ENCODE measurements at places on chromosomes 2 and 18. TPM values are rescaled to one million over a fixed set of nuclear protein-coding genes. Genes with fewer than 3 reads are reported as not detected.
A peak's percentile ranks its signal among the peaks of the same experiment; 100 is the strongest.

The MAP2 gene
- 14.7 TPM for total RNA-seq

The FHOD3 gene
- 15.6 TPM for total RNA-seq

The LIPG gene
- not detected for total RNA-seq

The FAM110C gene
- total RNA-seq, result 0.39 TPM

The DSC1 gene
- total RNA-seq, result not detected

The CCDC74B gene
- total RNA-seq, result 26.6 TPM

The HMSD gene
- total RNA-seq, result 0.63 TPM

The RALB gene
- 39.8 TPM for total RNA-seq

The GCKR gene
- not detected for total RNA-seq

The ABCG5 gene
- not detected for total RNA-seq

The RGPD3 gene
- 0.30 TPM for total RNA-seq

The AAK1 gene
- 29.2 TPM for total RNA-seq

The FER1L5 gene
- 0.60 TPM for total RNA-seq

The PKDCC gene
- 202 TPM for total RNA-seq

The CRYGD gene
- not detected for total RNA-seq

The CGREF1 gene
- 9.8 TPM for total RNA-seq

- DNase-seq, result no peak
Observed at GRCh38 chr2:206240327-206240726, 34.1 kb upstream of the ZDBF2 start.

DNA sequence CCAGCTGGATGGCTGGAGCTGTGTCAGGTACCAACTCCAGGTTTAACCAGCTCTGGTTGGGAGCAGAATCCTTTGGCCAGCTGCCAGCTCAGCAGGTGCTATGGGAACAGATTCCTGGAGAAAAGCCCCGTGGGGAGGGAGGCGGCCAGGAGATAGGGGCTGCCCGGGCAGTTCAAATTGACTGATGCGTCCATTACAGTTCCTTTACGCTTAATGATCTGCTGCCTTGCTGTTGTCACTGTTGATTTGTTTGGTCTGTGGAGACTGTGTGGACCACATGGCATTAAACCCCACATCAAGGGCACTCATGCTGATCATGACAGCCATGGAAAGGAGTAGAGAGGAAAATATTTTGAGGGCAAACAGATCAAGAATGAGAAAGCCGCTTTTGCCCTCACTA, 200.0 kb downstream of the TSN start:
- no peak for DNase-seq

GRCh38 chr2:52336951-52337350, 1305.0 kb upstream of the NRXN1 start:
- DNase-seq, result no peak

DNA sequence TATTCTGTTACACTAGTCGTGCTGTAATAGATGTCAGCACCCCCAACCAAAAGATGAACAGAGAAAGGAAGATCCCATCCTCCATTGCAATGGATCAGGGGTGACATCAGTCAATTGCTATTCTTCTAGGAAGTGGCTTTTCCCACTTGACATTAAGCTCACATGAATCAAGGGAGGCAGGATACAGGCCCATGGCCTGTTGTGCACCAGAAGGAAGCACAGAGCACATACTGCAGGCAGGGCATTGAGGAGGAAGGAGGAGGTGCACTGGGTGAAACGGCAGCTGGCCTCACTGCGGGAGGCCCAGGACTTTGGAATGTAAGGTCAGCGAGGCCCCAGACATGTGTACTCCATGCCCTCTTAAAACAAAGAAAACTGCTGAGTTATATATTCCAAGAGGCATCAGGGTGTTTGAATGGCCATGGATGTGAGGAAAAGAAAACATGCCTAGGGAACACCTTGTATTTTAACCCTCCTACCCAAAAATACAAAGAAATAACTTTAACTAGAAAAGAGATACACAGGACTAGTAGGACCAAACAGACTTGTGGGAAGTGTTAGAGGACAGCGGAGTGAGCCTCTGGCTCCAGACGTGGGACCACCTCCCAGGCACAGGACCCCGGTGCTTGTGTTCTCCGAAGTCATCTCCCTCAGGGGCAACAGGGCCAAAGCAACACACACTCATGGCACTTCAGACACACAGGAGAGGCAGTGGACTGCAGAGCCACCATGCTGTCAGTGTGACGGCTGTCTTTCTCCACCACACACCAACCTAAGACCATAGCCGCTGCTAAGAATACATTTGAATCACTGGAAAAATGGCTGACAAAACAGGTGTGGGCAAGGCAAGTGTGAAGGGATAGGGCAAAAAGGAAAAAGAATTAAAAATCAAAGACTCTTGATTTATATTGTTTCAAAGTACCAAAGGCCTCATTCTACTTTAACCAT, 51.4 kb upstream of the RIOK3 start:
- no peak for DNase-seq

- peak; percentile 73 for DNase-seq
Observed at GRCh38 chr2:131093006-131093695, at the start of gene FAM168B. TSS of gene FAM168B (minus strand) at chr2:131093460. CDS start at chr2:131082646, 10,814 bp downstream.

GRCh38 chr18:35917043-35917442, 55.4 kb upstream of the RMP24 start:
- no peak for DNase-seq

DNA sequence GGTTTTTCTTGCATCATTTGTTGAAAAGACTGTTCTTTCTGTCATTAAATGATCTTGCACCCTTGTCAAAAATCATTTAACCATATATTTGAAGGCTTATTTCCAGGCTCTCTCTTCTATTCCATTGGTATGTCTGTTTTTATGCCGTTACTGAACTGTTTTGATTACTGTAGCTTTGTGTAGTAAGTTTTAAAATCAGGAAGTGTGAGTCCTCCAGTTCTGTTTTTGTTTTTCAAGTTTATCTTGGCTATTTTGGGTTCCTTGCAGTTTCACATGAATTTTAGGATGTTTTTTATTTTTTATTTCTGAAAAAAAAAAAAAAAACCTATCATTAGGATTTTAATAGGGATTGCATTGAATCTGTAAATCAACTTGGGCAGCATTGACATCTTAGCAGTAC, 39.0 kb downstream of the SLC39A10 start:
- no peak for DNase-seq

DNA sequence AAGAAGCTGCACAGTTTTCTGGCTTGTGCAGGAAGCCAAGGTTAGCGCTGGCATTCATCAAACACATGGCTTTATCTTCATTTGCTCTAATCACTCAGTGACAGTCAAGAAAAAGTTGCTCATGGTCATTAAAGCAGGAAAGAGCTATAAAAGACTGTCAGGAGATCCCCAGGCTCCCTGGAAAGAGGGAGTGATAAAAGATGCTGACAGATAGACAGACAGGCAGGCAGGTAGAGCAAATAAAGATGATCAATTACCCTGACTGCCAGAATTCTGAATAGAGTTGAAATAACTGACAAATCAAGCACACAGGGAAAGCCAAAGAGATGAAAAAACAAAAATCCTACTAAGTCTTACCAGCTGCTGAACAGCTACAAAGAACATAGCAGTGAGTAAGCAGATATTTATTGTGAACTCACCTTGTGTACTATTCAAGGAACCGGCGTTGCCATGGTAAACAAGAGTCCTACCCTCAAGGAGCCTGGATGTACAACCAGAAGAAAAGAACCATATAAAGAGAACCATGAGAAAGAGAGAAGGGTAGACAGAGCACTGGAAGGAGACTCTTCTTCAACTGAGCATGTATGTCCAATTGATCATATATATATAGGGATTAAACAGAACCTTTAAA, 68.0 kb downstream of the RNF152 start:
- no peak for DNase-seq

- DNase-seq, result no peak
Observed at GRCh38 chr2:26407526-26407925, 5.8 kb downstream of the DRC1 start.

GRCh38 chr2:181886192-181886591, 5.3 kb upstream of the ITPRID2 start:
- no peak for DNase-seq

DNA sequence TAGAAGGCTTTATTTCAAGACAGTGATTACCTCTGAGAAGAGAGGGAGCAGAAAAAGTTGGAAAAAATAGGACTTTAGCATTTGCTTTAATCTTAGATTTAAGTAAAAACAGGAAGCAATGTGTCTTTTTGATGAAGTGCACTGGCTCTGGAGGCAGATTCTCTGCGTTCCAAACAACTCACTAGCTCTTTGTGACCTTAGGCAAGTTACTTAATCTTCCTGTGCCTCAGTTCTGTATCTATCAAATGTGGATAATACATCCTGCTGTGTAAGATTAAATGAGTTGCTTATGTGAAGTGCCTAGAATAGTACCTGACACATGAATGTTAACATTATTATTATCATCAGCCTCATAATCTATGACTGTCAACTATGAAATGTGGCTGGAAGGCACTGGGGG, 42.3 kb downstream of the RPRD1A start:
- DNase-seq, result no peak

DNA sequence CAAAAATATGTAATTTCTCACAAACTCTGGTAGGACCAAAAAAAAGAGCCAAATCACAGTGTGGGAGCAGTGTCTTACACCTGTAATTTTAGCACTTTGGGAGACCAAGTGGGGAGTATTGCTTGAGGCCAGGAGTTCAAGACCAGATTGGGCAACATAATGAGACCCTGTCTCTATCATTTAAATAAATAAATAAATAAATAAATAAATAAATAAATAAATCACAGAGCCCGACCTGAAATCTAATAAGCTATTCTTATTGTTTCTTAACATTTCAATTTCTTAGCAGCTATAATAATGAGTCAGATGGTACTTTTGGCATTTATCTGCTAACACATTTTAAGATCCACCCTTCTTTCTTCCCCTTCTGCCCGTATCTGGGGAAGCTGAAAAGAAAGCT, 1229.6 kb downstream of the SUCLG1 start:
- no peak for DNase-seq

- no peak for DNase-seq
Observed at GRCh38 chr2:186503827-186504606, 18.0 kb downstream of the ZC3H15 start.

DNA sequence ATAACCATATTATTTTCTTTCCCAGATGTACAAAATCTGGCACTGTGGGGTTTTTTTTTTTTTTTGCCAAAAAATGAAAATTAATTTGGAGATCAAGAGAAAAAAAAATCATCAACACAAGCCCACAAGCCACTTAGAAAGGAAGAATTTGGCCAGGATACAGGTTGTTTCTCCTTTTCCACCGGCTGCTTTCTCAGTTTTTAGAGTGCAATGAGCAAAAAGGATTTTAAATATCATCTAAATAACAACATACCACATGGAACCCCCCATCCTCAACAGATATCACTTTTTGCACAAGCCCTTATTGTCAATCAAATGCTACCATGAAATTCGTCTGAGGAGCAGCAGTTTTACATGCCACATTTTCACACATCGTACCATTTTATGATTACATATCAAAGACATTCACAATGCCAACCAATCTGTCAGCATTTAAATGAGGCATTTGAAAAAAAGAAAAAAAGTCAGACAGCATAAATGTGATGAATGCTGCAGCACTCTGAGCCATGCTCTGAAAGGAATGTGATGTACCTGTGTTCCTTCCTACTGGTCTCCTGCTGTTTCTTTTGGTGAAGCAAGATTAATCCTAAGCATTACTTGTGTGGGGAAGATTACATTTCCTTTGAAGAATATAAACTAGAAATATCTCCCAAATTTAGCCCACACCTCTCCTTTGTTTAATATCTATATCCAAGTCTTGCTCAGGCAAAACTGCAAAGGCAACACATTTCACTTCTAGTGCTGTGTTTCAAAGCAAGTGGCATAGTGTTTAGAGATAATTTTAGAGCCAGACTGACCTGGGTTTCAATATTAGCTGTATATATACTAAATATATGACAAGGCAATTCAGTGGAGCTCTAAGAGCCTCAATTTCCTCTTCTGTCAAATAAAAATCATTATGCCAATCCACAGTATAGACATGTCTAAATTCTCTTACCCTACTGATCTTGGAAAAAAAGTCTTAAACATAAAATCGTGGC, 391.3 kb downstream of the CMPK2 start:
- no peak for DNase-seq

DNA sequence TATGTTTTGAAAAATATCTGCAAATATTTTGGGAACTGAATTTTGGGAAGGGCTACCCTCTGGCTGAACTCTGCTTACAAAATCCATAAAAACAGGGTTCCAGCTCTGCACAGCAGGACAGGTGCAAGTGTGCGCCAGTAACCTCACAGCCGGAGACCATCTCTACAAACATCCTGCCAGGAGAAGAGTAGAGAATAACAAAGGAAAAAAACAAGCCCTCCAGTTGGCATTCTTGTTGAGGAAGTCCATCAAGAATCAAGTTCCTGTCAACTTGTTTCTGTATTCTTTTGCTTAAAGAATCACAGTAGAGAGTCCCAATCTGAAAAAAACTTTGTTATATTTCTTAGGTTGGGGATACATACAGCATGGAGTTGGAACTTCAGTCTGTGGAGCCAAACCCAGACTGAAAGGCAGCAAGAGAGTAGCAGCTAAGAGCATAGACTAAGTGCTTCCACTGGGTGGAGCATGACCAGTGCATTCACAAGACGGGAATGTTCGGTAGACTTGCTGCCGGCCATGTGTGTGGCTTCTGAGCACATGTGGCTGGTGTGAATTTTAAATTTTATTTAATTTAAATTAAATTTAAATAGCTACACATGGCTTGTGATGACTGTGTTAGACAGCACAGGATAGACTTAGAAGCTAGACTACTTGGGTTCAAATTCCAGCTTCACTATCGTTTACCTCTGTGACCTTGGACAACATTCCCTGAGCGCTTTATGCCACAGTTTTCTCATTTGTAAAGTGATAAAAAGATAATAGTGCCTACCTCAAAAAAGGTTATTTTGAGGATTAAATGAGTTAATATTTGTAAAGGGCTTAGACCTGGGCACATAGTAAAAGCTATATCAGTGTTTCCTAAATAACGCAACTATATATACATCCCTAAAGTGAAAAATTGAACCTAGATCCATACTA, 41.9 kb downstream of the SPTBN1 start:
- DNase-seq, result no peak

- no peak for DNase-seq
Observed at GRCh38 chr2:41137031-41137430, 685.1 kb upstream of the SLC8A1 start.

GRCh38 chr2:3110994-3111666, 266.5 kb downstream of the EIPR1 start:
- no peak for DNase-seq

- no peak for DNase-seq
Observed at GRCh38 chr2:156116113-156116512, 216.4 kb downstream of the NR4A2 start.

DNA sequence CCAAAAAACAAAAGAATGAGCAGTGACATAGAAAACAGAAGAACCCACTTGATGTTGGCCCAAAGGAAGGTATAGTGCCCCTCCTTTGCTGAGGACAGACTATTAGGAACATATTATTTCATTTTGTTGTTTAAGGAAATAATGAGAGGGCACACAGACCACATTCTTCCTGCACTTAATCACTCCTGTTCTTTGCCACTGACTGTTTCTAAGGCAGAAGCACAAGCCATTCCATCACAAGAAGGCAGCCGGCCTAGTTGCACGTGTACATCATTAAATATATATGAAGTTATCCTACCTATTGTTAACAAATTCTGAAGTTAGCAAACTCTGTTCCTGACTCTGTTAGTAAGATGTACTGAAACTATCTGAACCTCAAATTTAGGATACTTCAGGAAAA, 110.0 kb downstream of the LNPK start:
- no peak for DNase-seq

GRCh38 chr18:42178376-42179080, 223.5 kb downstream of the PIK3C3 start:
- no peak for DNase-seq
